Naive thymus-derived CD8-positive, alpha-beta T cell (primary cell): ENCODE measurements at places on chromosomes 13 and 19. TPM values are rescaled to one million over a fixed set of nuclear protein-coding genes. Genes with fewer than 3 reads are reported as not detected.

Gene CNFN
- total RNA-seq, result not detected

Gene FREM2
- total RNA-seq, result not detected

Gene RPL13A
- total RNA-seq, result 5,167 TPM

DNA sequence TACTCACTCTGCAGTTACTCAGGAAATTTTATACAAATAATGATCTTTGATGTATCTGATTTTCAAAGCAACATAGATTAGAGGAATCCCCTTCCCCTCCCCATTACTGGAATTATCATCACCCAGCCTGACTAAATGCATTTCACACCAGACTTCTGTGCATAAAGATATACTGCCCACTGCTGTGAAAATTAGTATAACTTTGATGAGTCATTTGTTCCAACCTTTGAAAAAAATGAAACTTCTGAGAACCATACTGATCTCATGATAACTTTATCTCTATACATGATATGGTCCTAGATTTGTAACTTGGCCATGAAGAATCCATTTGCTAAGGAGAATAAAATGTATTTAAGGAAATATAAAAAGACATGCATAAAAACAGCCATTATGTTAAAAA is 63.9 kb downstream of the GPC6 start:
- DNase-seq, result no peak

Gene ICAM5
- total RNA-seq, result not detected

Gene SYNE4
- 3.5 TPM for total RNA-seq

DNA sequence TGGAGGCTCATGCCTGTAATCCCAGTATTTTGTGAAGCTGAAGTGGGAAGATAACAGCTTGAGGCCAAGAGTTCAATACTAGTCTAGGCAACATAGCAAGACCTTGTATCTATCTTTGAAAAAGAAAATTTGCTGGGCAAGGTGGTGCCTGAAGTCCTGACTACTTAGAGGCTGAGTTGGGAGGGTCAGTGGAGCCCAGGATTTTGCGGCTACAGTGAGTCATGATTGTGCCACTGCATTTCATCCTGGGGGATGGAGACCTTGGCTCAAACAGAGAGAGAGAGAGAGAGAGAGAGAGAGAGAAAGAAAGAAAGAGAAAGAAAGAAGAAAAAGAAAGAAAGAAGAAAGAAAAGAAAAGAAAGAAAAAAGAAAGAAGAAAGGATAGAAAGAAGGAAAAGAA is 1872.3 kb upstream of the PCDH20 start:
- no peak for DNase-seq

- DNase-seq, result no peak
Observed at GRCh38 chr13:105607426-105607825, 928.0 kb downstream of the EFNB2 start.

Gene ZNF569
- 20.9 TPM for total RNA-seq

- DNase-seq, result no peak
Observed at GRCh38 chr13:25192489-25192888, 20.4 kb upstream of the AMER2 start.

Gene KIR3DL2
- not detected for total RNA-seq

DNA sequence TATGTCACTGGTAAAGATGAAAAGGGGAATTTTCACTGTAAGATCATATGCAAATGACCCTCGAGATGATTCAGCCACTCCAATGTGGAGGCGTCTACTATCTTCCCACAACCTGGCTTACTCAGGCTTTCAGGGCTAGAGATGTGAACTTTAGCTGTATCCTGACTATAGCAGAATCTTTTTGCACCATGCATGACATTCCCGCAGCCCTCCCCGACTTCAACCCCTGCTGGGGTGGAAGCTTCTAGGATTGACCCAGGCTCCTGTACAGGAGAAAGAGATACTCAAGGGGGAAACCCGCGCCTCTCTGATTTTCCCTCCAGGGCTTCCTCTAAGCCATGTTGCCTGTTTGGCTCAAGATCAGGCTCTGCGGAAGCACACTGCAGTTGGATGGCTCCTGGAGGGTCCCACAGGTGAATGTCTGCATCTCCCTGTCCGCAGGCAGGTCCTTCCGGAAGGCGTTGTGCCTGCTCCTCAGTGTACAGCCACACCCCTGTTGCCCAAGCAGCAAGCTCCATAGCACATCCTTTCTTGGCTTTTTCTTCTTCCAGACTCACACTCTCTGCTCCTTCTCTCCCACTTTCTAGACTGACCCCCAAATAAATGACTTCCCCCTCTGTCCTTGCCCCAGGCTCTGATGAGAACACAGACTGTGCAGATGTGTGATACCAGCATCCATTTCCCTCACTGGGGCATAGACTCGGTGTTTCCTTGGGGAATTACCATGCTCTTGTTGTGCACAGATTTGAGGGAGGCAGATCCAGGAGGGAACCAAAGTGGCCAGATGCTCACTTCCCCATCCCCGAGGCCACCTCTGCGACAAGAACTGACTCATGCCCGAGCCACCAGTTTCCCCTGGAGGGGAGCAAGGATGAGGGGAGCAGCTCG is 29.1 kb upstream of the POP4 start:
- DNase-seq, result no peak

Gene SELENOV
- not detected for total RNA-seq

Gene KLK10
- total RNA-seq, result not detected

- no peak for DNase-seq
Observed at GRCh38 chr19:48170817-48171347, 402 bp downstream of the ZSWIM9 start.

GRCh38 chr13:93140912-93141311 is 85.7 kb upstream of the GPC6 start:
- DNase-seq, result no peak

DNA sequence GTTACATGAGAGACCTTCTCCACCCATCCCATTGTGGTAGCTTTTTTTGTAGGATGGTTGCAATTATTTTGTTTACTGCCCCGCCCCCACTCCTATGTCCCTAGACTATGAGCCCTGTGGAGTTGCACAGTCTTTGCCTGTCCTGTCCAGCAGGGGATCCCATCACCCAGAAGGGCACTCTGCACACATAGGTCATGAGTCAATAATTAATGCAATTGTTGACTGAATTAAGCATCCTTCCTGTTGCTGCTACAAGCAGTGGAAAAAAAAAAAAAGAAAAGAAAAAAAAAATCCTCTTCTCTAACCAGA is 14.2 kb downstream of the C19orf81 start:
- DNase-seq, result no peak

DNA sequence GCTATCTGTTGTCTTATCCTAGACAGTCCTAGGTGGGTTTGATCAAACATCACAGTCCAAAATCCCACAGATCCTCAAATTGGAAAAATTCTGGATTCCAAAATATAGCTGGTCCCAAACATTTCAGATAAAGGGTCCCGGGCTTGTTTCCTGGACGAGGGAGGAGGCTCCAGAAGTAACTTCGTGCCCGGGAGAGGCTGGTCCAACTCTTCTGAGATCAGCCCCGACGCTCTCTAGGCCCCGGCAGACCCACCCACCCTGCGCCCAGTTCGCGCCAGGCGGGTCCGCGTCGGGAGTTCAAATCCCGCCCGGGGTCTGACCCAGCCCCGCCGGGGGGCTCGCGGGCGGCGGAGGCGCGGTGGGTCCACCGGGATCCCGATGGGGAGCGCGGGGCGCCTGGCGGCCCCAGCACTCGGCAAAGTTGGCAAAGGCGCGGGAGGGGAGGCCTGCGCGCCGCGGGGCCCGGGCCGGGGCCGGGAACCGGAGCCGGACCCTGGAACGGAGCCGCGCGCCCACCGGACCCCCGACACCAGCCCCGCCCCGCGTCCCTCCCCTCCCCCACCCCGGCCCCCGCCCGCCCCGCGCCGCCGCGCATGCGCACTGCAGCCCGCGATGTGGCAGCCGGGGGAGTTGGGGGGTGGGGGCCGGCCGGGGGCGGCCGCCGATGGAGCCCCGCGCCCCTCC is 513 bp downstream of the MIER2 start:
- no peak for DNase-seq

Gene APOC4
- not detected for total RNA-seq

- DNase-seq, result no peak
Observed at GRCh38 chr19:8552810-8553209, 24.4 kb downstream of the MYO1F start.

- no peak for DNase-seq
Observed at GRCh38 chr19:46697204-46697960, 19.5 kb downstream of the PRKD2 start.

GRCh38 chr19:38005224-38005614 is 98.2 kb downstream of the SIPA1L3 start:
- DNase-seq, result no peak

Gene PCP2
- total RNA-seq, result 8.4 TPM

Gene GSX1
- not detected for total RNA-seq

GRCh38 chr19:51071095-51071405 is 6.2 kb upstream of the KLK13 start:
- DNase-seq, result no peak

Gene USHBP1
- not detected for total RNA-seq

- no peak for DNase-seq
Observed at GRCh38 chr13:73133531-73133930, 74.7 kb downstream of the KLF5 start.

Gene OR7D4
- total RNA-seq, result not detected

GRCh38 chr19:4088975-4089374 is 22.3 kb upstream of the ZBTB7A start:
- peak; percentile 64 for DNase-seq

- DNase-seq, result no peak
Observed at GRCh38 chr13:37106642-37107041, 1.2 kb upstream of the CSNK1A1L start.

- no peak for DNase-seq
Observed at GRCh38 chr13:43377973-43378372, 354.6 kb downstream of the DNAJC15 start.
